ENCODE measurements at places on chromosomes 1 and 21.

GRCh38 chr21:39913706-39914305 lies 46.6 kb downstream of the PCP4 start:
- no peak for DNase-seq

DNA sequence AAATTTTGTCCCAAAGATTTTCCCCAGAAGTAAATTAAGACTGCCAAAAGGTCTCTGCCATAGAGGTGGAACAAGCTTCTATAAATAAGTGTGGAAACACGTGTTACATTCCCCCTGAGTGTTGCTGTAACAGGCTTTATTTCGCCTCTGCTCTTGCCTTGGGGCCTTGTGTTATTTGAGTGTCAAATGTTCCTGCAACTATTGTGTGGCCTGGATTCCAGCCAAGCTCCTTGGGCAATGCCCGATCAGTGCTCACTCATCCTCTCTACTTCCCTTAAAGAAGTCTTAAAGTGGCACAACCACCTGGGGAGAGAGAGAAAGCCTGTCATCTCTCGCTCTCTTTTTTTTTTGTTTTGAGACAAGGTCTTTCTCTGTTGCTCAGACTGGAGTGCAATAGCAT lies 156.7 kb downstream of the NR5A2 start:
- no peak for DNase-seq

DNA sequence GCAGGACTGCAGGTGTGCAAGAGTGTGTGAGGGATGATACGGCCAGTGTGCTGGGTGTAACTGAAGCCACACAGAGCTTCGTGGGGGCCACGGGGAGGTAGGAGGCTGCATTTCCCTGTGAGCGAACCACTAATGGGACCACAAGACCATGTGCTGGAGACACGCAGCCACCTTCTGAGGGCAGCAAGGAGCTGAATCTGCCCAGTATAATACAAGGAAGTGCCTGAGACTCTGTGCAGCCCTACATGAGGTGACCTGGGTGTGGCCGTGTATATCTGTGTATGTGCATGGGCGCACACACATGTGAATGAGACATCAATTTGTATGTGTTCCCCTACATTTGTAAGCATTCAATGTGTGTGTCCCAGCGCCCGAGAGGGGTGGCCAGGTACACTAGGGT lies 50.8 kb downstream of the CHD5 start:
- DNase-seq, result no peak

DNA sequence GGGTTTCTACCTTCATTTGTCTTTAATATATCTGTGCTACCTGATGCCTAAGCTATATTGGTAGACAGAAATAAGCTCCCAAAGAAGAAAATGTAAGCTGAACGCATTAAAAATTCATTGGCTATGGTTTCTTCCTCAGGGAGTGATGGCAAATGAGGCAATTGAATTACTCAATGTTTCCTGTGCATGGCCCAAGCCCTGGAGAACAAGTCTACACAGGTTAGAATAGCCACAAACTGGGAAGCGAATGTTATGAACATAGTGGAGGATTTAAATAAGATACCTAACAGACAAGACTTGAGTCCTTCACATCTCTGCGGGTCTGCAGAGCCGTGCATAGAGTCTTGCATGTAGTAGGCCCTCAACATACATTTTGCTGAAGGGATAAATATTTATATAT lies 350.3 kb downstream of the RWDD3 start:
- DNase-seq, result no peak

- DNase-seq, result no peak
These were observed 244.0 kb upstream of the DMRTA2 start for GRCh38 chr1:50667272-50667671.

DNA sequence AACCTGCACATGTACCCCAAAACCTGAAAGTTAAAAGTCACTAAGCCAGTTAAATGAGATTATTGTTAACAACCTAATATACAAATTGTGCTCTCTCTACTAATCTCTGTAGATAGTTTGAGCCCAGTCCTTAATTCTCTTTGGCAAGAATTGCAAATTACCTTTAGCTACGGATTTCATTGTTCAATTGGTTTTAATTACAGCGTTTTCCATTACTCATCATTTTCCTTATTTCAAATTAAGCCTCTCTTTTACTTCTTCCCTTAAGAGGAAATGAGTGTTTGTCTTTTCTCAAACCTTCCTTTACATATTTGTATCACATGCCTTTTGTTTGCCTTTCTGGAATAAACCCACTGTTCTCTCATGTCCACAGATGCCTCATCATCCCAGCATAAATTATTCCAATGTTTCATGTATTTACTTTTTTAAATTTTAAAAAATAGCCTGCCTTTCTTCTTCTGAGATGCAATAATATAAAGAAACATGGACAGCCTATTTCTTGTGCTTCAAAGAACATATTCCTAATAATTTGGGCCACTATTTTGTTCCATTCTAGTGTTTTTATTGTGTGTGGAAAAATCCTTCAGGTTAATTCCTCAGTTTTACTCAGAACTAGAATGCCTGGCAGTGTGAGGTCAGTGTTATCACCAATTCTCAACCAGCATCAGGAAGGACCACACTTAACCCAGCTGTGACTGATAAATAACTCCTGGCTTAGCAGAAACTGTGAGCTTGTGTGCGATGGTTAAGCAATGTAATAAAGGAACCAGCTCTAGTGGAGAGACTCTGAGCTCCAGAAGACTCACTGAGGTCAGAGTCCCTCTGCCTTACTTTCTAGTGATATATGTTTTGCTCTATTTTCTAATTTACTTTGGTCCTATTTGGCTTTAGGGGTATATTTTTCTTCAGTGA lies 600.5 kb downstream of the LTN1 start:
- DNase-seq, result no peak

GRCh38 chr1:163291461-163291860 lies 30.3 kb upstream of the NUF2 start:
- no peak for DNase-seq

GRCh38 chr1:71311376-71311775 lies 230.5 kb upstream of the ZRANB2 start:
- DNase-seq, result no peak

DNA sequence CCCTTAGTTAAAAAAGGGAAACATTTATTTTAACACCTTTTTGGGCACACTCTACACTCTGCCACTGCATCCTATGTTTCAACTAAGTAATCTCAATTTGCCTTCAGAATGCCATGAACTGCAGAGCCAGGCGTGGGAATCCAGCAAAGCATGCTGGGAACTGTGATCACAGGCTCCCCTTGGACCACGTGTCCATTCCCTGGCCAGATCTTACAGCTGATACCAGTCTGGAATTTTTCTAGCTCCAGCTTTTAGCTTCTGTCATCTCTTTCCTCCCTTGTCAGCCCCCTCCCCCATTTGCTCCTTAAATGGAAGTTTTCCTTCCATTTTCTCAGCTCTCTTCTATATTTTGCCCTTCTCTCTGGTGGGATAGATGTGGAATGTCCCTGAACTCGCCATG lies 29.4 kb downstream of the RCSD1 start:
- no peak for DNase-seq

GRCh38 chr1:204194080-204194479 lies 2.2 kb downstream of the KISS1 start:
- no peak for DNase-seq

GRCh38 chr1:211920141-211920572 lies 89.6 kb upstream of the LPGAT1 start:
- no peak for DNase-seq

- DNase-seq, result no peak
These were observed 70.5 kb upstream of the SH3GLB1 start for GRCh38 chr1:86633921-86634320.

DNA sequence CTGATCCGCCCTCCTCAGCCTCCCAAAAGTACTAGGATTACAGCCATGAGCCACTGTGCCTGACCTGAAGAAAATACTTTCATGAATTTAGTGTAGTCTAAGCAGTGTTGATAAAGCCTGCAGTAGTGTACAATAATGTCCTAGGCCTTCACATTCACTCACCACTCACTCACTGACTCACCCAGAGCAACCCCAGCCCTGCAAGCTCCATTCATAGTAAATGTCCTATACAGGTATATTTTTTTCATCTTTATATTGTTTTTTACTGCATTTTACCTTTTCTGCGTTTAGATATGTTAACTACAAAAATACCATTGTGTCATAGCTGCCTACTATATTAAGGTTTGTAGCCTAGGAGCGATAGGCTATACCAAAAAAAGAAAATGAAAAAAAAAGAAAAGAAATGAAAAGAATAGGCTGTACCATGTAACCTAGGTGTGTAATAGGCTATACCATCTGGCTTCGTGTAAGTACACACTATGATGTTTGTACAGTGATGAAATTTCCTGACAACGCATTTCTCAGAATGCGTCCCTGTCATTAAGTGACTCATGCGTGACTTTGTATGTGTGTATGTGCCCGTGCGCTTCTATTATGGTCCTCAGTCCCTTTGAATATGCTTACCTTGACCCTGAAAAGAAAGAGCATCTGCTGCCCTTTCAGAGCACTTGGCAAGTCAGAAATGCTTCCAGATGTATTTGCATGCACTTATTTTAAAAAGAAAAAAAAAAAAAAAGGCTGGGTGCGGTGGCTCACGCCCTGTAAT lies 9.2 kb upstream of the SLAMF8 start:
- DNase-seq, result no peak

DNA sequence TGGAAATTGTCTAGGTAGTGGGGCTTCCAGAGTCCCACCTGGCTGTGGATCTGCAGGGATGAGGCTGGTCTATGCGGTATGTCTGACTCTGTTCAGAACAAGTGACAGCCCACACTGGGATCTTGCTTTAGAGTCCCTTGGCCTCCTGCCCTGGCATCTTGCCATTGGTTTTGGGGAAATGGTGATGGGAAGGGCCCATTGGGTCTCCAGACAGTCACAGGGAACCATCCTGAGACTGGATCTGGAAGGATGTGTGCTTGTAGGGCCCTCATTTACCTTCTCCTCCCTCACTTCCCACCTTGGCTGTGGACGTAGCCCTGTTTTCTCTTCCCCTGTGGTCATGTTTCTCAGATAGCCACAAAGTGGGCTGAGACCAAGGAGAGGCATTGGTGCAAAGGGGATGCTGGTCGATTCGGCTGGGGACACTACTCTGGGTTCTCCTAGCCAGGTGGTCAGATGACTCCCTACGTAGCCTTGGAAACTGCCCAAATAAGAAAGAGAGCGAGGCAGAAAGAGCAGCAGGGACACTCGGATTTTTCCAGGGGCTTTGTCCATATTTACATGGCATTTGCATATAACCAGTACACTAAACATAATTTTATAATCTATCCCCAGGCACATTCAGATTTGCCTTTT lies 15.1 kb downstream of the SOX13 start:
- DNase-seq, result no peak

- no peak for DNase-seq
These were observed 5.2 kb upstream of the HPCAL4 start for GRCh38 chr1:39696448-39696847.

- DNase-seq, result no peak
These were observed 61.8 kb downstream of the RUNX3 start for GRCh38 chr1:24868016-24868875.

GRCh38 chr1:168723000-168723399 lies 6.0 kb downstream of the DPT start:
- DNase-seq, result no peak

DNA sequence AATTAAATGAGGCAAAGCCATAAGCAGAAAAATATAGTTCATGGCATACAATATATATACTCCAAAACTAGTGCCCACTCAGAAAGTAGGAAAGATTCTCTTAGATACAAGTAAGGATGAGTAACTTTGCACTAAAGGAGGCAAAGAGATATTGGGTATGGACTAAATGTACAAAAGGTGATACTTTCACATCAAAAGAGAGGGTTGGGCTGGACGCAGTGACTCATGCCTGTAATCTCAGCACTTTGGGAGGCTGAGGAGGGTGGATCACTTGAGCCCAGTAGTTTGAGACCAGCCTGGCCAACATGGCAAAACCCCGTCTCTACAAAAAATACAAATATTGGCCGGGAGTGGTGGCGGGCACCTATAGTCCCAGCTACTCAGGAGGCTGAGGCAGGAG lies 6.7 kb downstream of the KYAT3 start:
- no peak for DNase-seq

- DNase-seq, result no peak
These were observed 8.6 kb downstream of the RO60 start for GRCh38 chr1:193068013-193068412.

- no peak for DNase-seq
These were observed 981.2 kb downstream of the TTLL7 start for GRCh38 chr1:83017701-83018100.

DNA sequence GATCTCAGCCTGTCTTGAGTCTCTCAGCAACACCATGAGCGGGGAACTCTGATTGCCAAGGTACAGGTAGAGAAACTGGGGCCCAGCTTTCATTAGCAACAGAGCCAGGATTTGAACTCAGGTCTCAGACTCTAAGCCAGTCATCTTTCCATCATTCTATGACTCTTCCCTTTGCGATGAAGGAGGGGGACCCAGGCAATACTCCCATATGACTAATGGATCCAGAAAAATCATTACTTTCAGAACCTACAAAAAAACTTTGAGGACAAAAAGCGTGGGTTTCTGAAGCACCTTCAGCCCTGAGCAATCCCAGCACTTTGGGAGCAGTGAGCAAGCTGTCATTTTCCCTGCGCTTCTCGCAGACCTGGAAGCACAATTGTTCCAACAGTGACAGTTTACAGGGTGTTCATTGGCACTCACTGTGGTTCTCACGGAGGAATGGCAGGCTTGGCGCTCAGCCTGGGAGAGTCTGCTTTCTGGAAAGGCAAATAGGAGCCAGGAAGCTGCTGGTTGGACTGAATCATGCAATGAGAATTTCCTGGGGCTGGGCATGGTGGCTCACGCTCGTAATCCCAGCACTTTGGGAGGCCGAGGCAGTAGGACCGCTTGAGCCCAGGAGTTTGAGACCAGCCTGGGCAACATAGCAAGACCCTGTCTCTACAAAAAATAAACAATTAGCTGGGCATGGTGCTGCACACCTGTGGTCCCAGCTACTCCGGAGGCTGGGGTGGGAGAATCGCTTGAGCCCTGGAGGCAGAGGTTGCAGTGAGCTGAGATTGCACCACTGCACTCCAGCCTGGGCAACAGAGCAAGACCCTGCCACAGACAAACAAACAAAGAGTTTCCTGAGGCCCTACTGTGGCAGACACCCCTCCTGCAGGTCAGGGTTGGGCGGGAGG lies 40.1 kb downstream of the SLC2A7 start:
- peak; percentile 42 for DNase-seq

GRCh38 chr1:221562542-221563475 lies 179.1 kb downstream of the DUSP10 start:
- no peak for DNase-seq

DNA sequence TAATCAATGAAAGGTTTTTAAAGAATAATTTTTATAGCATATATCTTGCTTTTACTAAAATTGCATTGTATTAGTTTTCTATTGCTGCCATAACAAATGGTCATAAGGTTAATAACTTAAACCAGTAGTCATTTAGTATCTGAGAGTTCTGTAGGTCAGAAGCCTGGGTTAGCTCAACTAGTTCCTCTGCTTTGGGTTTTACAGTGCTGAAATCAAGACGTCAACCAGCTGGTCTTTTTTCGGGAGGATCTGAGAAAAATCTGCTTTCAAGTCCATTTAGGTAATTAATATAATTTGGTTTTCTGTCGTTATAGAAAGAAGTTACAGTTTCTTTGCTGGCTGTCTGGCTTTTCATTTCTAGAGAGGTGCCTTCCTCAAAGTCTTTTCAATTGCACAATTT lies 577.7 kb downstream of the MRPL39 start:
- DNase-seq, result no peak
